Occipital lobe (tissue), 3 donors: ENCODE measurements at places on chromosomes 6 and 20. TPM values are rescaled to one million over a fixed set of nuclear protein-coding genes. Genes with fewer than 3 reads are reported as not detected.

GRCh38 chr20:31871618-31871954 is 1.2 kb downstream of the TTLL9 start:
- no peak for DNase-seq

DNA sequence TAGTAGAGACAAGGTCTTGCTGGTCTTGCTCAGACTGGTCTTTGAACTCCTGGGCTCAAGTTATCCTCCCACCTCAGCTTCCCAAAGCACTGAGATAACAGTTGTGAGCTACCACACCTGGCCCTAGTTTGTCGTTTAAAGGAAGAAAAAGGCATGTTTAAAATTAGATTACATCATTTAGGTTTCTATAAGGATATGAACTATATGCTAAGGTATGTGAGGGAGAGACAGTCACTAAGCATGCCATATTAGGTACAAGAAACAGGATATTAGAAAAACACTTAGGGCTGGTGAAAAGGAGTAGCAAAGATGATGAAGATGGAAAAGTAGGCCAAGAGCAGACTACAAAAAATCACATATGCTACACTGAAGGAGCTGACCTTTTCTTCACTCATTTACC is 106.4 kb downstream of the ASCC3 start:
- no peak for DNase-seq

DNA sequence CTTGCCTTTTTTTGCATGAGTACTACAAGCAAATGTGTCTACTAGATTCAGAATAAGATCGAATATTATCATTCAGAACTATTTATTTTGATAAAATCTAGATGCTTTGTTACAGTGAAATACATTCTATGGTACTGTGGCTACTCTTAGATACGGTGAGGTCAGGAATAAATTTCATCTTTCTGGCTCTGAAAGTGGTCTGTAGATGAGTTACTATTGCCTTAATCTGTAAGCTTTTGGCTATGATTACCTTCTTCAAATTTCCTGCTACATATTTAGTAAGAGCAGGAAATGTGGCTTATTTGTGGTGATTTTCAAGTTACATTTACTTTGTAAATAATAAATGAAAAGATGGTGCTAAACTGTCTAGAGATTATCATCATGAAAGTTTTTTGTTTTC is 50.0 kb downstream of the SCAF8 start:
- DNase-seq = no peak

- DNase-seq = no peak
Observed at GRCh38 chr6:158131926-158132325, 36.1 kb downstream of the SERAC1 start.

GRCh38 chr6:106279179-106279578 is 46.4 kb downstream of the ATG5 start:
- DNase-seq = no peak

DNA sequence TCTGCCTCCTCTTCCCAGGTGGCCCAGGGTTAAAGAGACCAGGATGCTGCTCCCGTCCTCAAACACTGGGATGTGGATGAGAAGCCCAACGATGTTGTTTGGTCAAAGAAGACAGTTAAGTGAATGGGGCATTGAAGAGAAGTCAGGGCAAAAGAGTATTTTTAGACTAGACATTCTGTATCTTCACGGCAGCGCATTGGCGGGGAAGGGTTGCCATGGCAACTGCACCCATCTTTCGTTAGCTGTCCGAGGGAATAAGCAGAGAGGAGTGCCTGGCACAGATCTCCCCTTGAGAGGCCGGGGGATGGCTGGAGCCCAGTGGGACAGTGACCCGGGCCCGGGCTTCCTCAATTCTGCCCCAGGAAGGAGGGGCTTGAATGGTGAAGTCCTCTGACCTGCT is 56.4 kb upstream of the GPR31 start:
- peak; percentile 36 for DNase-seq

- DNase-seq = no peak
Observed at GRCh38 chr20:64057628-64058498, 5.1 kb upstream of the TCEA2 start.

- no peak for DNase-seq
Observed at GRCh38 chr6:43262000-43262779, 18.9 kb downstream of the TTBK1 start.

GRCh38 chr6:1229808-1230207 is 82.1 kb upstream of the FOXQ1 start:
- no peak for DNase-seq

DNA sequence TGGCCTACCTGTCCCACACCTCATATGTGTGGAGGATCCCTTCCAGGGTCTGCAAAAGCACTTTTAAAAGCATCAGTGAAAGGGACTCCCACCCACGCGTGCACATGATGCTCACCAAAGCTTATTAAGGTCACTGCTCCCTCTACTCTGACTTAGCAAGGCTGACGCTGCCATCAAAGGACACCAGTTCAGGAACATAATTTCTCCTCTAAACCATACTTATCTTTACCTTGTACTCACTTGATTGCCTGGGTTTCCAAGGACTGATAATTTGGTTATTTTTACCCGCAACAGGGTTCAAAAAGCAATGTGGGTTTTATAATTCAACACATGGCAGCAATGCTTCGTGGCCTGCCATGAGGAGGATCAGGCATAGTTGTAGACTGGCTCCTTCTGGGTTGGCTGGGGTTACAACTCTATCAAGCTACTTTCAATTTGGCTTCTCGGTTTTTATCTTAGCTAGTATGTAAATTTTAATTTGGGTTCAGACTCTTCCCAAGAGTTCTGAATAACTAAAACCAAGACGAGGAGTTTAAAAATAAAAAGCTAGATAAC is 52.2 kb upstream of the EMILIN3 start:
- DNase-seq = no peak

DNA sequence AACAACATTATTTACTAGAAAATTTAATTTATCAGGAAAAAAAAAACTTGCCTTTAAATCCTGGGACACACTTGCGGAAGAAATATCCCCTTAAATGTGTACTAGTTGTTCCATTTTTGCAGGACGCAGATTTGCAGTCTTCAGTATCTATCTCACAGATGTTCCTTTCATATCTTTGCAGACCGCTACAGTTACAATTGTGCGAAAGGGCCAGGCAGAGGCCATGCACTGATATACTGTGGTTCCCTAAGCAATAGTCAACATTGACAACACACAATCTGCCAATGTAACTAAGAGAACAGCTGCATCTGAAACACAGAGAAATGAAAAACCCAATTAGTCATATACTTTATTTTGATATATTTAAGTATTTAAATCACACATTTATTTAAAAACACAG is 411.2 kb downstream of the EYS start:
- no peak for DNase-seq

The UBD gene
- 0.47 TPM for total RNA-seq
